ENCODE measurements at places on chromosomes 11 and 22. TPM values are rescaled to one million over a fixed set of nuclear protein-coding genes. Genes with fewer than 3 reads are reported as not detected.

DNA sequence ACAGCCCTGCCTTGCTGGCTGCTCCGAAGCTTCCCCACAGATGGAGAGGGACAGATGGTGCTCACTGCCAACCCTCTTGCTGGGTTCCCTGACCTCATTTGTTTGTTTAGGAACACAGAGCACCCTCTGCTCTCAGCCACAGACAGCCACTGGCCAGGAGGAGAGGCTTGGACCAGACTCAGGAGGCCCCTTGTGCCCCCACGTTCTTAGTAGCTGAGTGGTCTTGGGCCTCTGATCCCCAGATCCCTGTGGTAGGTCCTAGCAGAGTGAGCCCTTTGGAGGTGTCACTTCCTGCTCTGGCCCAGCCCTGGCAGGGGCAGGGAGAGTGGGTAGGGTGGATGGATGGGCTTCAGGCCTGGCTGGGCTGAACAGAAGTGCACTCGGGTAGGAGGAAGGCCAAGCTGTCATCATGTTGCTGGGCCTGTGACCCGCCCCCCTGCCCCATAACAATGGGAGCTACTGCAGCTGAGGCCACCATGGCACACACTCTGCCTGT is 84.0 kb downstream of the DHCR7 start:
- DNase-seq, result no peak

DNA sequence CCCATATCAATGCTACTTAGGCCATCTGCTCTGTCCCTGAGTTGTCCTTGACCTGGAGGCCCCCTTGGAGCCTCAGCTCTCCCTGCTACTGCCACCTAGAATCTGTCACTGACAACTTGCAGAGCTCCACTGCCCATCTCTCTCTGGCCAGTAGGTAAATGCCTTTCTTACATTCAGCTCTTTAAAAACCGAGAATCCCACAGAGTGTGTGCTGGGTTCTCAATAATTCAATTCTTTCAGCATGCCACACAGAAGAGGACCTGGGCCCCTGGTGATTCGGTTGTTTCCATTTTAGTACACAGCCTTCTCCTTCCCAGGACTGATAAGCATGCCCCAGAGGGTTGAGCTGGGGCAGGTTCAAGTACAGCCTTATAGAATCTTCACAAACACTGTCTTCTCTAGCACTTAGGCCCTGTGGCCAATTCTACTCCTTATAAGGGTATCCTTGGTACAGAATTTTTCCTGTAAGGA is 22.0 kb upstream of the IPO7 start:
- no peak for DNase-seq

DNA sequence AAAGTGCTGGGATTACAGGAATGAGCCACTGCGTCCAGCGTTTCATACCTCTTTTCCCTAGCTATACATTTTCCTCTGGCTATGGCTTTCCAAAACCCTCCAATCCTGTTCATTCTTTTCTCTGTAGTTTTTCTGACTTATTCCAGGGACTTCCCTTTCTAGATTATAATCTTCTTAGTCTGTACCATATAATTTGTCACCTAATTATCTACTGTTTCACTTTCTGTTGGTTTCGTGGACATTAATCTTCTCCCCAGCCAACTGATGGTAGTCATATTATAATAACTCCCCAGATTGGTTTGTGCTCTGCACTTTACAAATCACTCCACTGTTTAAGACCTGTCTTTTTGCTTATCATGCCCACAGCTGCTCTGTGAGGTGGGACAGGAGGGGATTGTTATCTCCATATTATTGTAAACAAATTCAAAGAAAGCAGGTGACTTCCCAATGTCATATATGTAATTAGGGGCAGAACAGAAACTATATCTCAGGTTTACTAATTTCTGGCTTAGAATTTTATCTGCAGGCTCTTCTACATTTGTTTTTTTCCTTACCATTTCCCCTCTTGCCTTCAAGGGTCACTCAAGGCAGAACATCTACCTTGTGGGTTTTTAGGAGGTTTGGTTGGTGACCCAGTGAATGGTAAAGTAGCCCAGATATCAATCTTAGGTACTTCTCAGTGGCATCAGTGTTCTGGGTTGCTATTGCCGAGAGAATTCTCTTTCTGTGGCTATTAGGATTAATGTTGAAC is 23.9 kb downstream of the STIM1 start:
- DNase-seq, result no peak

DNA sequence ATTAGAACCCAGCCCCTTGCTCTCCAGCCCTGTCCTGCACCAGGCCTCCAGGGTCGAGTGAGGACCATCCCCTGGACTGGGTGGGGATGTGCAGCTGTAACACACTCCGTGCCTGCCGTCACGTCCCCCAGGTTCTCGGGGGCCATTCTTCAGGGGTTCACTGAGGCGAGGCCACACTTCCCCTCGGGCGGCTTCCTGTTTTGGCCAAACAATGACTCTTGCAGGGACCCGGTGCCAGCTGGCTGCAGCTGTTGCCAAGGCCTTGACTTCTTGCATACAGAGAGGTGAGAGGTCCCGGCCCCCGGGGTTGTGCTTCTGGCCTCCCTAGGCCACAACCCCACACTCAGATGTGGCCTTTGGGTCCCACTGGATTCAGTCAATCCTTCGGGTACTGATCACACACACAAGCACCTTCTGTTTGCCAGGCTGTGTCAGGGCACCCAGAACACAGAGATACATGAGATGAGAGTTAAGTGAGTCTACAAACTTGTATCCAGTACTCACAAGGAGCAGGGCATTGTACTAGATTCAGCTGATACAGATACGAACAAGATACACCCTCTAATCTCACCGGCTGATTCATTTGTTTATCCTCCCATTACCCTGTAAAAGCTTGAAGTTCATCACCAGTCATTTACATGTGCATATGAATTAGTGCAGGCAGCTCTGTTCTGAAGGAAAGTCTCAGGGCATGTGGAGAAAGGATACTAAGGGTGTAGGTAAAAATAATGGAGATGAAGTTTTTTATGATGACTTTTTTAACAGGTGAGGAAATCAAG is 32.9 kb downstream of the LRRC32 start:
- no peak for DNase-seq

DNA sequence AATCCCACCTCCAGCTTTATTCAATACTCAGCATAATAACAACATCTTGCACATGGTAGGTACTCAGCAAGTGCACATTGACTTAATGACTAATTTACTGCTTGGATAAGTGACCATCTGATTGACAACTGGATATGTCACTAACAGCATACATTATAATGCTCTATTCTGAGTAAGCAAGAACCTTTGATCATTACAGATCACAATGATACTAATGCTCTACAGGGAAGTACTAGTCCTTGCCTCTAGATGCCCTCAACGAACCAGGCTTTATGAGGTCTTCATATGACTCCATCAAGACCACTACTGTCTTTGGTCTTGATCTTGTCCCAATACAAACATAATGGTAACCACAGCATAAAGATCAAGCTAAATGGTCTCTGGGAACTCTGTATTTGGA is 167.6 kb upstream of the MTMR2 start:
- no peak for DNase-seq

HEPN1 gene
- not detected for total RNA-seq

TYR gene
- total RNA-seq, result not detected

FOLR1 gene
- total RNA-seq, result 9.6 TPM
